Motor neuron (in vitro differentiated cells): ENCODE measurements at places on chromosomes 1 and 21.

GRCh38 chr1:82867781-82868180, 1067.0 kb downstream of the ADGRL2 start:
- no peak for ATAC-seq

DNA sequence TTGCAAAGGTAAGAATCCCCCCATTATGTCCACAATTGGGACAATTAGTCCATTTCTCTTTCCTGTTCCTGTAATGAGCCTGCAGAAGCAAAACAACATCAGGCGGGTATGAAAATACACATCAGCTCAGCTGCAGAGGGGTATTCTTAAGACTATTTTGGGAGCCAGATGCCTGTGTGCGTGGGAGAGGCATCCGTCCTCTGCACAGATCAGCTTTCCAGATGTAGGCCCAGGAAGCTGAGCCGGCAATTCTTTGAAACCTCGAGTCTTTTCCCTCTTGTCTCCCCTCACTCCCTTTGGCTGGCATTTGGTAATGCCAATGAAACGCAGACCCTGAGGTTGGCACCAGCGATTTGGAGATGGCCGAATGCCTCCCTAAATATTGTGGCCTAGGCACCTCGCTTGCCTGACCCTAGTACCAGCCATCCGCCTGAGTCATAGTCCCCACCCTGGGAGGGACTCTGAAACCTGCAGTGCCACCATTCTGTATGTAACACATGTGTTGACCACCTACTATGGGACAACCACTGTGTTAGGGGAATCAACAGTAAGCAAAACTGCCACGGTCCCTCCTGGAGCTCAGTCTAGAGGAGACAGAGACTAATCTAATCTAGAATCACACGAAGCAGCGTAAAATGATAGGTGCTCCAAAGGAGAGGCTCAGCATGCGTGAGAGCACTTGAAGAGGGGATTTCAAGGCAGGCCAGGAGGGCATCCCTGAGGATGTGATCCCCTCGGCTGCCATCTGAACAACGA, 603.0 kb downstream of the MATN1 start:
- no peak for ATAC-seq

GRCh38 chr1:30893776-30894507, 14.6 kb downstream of the SDC3 start:
- peak; percentile 38 for ATAC-seq

- peak; percentile 42 for ATAC-seq
Measured at GRCh38 chr1:218886101-218886871, 287.4 kb upstream of the LYPLAL1 start.

DNA sequence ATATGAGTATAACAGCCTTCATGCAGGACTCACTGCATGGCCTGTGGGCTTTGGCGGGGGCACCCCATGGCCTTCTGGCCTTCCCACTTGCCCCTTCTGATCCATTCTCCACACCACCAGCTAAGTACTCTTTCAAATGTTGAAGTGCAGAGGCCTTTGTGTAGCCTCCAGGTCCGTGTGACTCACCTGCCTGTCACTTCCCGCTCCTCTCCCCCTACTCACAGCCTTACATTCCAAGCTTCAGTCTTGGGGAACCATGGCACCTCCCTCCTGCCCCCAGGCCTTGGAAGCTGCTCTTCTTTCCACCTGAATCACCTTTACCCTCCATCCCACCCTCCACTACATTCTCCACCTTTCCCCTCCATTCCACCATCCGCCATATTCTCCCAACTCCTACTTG, 69.6 kb downstream of the PGM1 start:
- no peak for ATAC-seq

DNA sequence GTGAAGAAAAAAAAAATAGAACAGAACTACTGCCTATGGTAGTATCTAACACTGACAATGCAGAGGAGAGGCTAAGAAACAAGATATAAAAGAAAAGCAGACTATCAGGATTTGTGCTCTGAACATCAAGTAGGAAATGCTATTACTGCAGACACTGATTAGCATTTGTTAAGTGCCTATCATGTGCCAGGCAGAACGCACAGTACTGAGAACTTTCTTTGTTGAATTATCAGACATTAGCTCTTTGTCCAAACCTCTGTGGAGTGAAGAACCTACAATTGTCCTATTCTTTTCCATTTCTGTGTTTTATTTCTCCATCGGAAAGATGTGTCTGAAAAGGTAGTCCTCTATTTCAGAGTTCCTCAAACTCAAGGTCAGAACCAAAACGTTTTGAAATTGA, 30.5 kb upstream of the DISP1 start:
- ATAC-seq: no peak

GRCh38 chr1:193030280-193030679, 28.9 kb downstream of the UCHL5 start:
- no peak for ATAC-seq

GRCh38 chr1:27031235-27032118, 18.8 kb upstream of the TENT5B start:
- ATAC-seq: peak; percentile 63

DNA sequence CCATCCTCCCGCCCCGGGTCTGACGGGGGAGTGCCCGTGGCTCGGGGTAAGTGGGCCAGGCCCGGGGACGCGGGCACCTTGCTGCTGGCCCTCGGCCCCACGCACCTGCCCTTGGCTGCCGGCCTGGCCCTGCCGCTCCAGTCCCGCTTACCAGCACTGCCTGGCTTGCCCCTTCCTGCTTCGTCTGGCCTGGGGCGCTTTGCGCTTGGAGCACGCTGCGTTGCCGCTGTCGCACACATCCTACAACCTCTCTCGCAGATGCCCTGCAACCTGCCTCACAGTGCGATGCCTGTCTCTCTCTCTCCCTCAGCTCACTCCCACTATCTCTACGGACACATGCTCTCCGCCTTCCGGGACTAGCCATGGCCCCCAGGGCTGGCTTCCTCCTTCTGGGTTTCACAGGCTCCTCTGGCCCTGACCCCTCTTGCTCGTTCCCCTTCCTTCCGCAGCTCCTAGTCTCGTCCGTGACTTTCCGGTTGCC, 9.7 kb downstream of the MYOG start:
- ATAC-seq: no peak

GRCh38 chr1:174322202-174322862, 125.4 kb upstream of the GPR52 start:
- no peak for ATAC-seq

DNA sequence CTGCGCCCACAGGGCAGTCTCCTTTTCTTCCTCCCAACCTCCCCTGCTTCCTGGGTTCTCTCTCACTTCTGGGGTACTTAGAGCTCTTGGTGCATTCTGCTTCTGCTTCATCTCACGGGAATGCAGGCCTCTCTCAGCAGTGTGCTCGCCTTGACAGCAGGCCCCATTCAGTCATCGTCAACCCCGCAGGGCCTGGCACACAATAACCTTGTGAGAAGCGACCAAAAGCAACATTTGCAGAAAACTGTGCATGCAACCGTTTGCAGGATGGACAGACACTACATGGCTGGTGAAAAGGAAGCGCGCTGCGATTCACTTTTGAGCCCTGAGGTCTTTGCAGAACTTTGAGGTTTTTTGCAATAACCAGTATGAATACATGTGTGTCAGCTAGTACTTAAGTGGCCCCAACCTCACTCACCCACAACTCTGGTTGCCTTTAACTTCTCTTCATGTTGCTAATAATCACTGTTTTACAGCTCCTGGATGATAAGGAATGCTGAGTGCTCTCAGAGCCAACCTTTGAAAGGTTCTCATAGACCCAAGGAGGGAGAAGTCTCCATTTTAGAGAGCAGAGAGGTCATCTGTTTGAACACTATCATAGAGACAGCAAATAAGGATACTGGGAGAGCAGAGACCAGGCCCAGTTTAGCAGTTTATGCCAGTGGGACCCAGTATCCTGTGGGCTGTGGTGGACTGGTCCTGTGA, 2.5 kb upstream of the CD160 start:
- ATAC-seq: no peak

DNA sequence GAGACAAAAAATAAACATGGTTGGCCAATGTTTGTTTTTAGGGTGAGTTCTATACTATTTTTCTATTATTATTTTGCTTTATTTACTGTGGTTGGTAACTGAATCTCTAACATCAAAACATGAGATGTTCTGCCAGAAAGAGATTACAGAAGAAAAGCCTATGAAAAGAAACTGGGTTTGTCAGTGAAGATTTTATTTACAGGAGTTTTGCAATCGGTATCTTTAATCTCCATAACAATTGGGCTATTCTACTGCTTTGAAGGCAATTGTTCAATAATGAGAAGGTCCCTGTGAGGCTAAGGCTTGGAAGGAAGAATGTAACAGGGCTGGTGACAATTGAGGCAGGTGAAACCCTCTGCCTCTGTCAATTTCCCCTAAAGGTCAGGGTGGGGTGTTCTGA, 155.5 kb downstream of the CLIC6 start:
- no peak for ATAC-seq

GRCh38 chr1:28855469-28855951, 43.5 kb downstream of the OPRD1 start:
- ATAC-seq: peak; percentile 40

GRCh38 chr1:11341901-11342552, 69.0 kb downstream of the UBIAD1 start:
- no peak for ATAC-seq

- ATAC-seq: no peak
Measured at GRCh38 chr1:36989241-36989640, 45.1 kb downstream of the GRIK3 start.

DNA sequence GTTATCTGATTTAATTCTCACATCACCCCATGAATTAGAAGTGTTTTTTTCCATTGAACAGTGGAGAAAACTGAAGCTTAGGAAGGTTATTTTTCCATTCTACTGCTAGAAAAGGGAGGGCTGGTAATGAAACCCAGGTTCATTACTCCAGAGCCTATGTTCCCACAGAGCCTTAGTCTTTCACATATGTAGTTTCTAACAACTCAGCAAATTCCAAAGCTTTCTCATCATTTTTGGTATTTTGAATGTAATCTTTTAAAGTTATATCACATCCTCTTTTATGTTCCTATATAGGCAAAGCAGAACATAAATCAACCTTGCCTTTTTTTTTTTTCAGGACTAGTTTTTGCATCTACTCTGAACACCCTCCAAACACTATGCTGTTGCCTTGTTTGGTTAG, 131.9 kb upstream of the BEND5 start:
- no peak for ATAC-seq

DNA sequence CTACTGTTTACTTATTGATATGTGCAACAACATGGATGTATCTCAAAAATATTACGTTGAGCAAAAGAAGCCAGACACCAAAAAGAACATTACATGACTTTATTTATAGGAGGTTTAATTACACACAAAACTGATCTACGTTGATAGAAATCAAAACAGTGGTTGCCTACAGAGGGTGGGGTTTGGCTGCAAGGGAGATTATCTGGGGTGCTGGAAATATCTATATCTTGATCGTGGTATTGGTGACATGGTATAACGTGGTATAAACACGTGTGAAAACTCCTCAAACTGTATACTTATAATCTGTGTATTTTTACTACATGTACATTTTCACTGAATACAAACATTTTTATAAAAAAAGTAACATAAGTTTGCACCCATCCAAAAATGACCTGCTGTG, 38.9 kb downstream of the S1PR1 start:
- ATAC-seq: no peak

- ATAC-seq: no peak
Measured at GRCh38 chr1:100512803-100513352, 25.1 kb upstream of the GPR88 start.

DNA sequence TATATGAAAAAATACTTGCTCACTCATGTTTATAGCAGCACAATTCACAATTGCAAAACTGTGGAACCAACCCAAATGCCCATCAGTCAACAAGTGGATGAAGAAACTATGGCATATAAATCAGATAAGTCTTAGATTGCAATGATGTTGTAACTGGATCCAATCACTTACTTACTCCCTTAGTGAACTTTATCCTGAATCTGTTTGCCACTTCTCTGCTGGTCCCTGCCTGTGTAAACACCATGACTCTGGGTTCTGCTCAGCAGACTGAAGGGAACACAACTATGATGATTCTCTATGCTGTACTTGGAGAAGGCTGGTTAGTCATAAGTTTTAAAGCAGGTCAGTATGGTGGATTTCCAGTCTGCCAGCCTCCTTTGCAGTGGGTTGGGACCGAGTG, 391.2 kb downstream of the RWDD3 start:
- no peak for ATAC-seq

GRCh38 chr1:177163844-177164379, 600 bp downstream of the ASTN1 start:
- peak; percentile 78 for ATAC-seq

GRCh38 chr1:151326619-151327222, 495 bp downstream of the PI4KB start:
- peak; percentile 24 for ATAC-seq

GRCh38 chr1:235865565-235866204, 1.0 kb downstream of the LYST start:
- peak; percentile 1 for ATAC-seq

DNA sequence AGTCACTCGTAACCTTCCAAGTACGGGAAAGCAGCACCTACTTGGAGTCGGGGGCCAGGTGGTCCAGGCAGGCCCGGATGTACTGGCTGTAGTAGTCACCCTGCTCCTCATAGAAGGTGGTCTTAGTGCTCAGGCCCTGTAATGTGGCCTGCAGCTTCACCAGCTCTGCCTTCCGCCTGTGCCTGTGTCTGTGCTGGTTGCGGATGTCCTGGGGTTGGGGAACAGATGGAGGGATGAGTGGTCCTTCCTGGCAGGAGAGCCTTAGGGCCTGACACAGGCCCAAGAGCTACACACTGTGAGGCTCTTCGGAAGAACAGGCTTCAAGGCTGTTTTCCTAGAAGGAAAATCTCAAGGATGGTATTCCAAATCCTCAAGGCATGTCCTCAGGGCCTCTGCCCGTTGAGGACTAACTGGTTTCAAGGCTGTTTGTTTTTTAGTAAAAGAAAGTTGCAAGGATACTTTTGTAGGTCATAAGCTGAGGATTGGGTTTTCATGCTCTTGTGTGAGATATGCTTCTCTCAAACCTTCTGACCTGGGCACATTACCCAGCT, 28.4 kb upstream of the MEF2D start:
- ATAC-seq: no peak

GRCh38 chr1:86303041-86303690, 93.0 kb downstream of the ODF2L start:
- no peak for ATAC-seq

DNA sequence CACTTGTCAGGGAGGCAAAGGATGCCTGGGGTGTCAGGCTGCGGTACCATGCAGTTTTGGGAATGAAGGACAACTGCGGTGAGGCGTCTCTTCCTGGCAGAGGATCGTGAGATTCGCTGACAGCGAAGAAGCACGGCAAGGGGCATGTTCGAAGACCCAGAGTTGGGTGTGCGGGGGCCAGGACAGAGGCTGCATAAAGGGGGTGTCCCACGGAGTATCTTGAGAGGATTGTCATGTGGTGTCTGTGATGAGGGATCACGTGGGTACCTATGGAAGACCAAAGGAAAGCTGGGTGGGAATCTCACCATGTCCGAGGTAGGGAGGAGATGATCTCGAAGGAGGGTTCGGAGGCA, 372 bp downstream of the SLC25A44 start:
- ATAC-seq: peak; percentile 23
